ENCODE measurements at places on chromosomes 5 and 9. TPM values are rescaled to one million over a fixed set of nuclear protein-coding genes. Genes with fewer than 3 reads are reported as not detected.

GRCh38 chr5:56269216-56269927, 36.2 kb upstream of the ANKRD55 start:
- no peaks in the 10 kb centered on the region for H3K36me3 ChIP-seq
- H3K27me3 ChIP-seq = no peaks in the 10 kb centered on the region
- H3K27ac ChIP-seq = no peak overlapping the region
- no peak overlapping the region for H3K4me3 ChIP-seq
- DNase-seq = peak; percentile 34

DNA sequence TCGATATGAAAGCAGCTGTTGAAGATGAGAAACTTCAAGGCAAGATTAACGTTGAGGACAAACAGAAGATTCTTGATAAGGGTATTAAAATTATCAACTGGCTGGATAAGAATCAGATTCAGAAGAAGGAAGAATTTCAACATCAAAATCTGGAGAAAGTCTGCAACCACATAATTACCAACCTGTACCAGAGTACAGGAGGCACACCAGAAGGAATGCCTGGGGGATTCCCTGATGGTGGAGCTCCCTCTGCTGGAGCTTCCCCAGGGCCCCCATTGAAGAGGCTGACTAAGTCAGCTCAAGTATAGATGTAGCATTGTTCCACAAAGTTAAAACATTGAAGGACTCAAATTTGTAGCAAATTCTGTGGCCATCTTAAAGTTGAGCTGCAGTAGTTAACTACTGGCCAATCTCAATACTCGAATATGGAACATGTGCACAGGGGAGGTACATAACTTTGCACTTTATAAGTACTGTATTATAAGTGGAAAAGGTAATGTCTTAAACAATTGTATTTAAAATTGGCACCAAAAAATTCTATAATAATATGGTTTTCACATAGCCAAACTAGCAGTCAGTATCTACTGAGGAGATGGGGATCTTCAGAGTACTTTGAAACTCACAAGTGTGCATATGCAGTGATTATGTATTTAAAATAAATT, 237.5 kb downstream of the CHSY3 start:
- no peaks in the 10 kb centered on the region for H3K36me3 ChIP-seq
- no peak overlapping the region for H3K4me3 ChIP-seq
- H3K4me1 ChIP-seq = no peaks in the 10 kb centered on the region
- H3K27ac ChIP-seq = no peak overlapping the region
- DNase-seq = no peak
- H3K27me3 ChIP-seq = no peaks in the 10 kb centered on the region

DNA sequence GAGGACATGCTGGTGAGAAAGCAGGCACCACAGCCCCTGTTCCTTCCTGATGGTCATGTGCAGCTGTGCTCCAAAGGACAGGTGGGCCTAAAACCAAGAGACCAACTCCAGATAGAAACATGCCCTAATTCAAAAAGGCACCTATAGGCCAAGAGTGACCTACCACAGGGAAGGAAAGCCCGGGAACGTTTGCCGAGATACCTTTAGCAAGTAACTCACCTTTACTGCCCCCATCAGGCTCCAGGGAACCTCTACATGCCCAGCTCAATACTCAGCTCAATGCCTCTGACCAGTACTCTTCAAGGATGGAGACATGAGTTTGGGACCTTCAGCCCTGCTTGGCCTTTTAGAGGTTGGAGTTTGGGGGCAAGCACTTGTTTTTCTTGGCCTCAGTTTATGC, 172.8 kb upstream of the FSTL4 start:
- DNase-seq = no peak
- no peaks in the 10 kb centered on the region for H3K4me1 ChIP-seq
- no peak overlapping the region for H3K4me3 ChIP-seq
- H3K36me3 ChIP-seq = no peaks in the 10 kb centered on the region

- no peaks in the 10 kb centered on the region for H3K4me1 ChIP-seq
- no peak overlapping the region for H3K4me3 ChIP-seq
- no peak for DNase-seq
- no peaks in the 10 kb centered on the region for H3K36me3 ChIP-seq
- H3K27me3 ChIP-seq = no peaks in the 10 kb centered on the region
Observed at GRCh38 chr5:124927735-124928134, 181.3 kb upstream of the ZNF608 start.

The PCDHGA12 gene
- 4.0 TPM for total RNA-seq

Data from kidney (tissue), 22 donors.